ENCODE measurements at places on chromosomes 5 and 9.
A peak's percentile ranks its signal among the peaks of the same experiment; 100 is the strongest.

DNA sequence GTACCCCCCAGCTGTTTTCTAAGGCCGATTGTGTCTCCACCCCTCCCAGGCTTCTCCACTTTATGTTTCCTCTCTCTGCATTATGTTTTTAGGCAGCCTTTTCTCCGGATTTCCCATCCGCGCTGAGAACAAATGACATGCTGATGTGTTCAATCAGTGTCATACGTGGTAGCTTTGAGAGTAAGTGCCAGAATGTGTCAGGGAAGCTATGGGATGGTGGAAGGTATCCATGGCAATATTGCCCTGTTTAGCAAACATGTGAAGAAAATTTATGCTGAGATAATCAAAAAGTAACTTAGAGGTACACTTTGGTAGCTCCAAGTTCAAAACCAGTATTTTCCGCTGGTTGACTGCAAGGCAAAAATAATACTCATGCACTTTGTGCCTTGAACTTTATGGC, 36.6 kb upstream of the LECT2 start:
- no peak for DNase-seq

DNA sequence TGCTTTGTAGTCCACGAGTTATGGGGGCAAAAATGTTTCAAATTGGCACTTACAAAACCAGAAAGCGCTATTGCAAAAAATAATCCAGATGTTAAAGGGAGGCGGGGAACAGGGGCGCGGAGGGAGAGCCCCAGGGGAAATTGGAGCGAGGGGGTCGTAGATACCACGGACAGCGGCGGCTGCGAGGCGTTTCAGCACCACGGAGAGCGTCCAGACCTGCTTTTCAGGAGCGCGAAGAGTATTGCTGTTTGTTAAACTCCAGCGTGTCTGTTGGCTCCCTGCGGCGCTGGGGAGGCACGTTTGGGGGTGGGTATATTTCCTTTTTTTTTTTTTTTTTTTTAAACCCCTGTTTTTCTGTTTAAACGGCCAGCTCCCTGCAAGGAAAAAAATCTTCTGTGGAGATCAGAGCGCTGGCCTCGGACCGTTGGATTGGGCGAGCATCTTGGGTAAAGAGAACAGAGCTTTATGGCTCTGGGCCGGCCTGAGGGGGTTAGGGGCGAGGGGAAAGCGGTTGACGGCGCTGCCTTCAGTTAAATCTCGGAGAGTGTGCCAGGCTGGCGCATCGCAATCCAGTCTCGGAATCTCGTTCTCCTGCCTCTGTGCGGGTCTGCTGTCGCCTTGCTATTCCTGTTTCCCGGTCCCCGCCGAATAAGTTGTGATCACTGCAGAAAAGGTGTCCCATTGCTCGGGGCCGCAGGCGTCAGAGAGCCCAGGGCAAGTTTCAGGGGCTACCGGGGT, at the start of gene GLRA1:
Gene GLRA1, minus strand, starts transcription at position 288 of the 738 bp plus-strand sequence. CDS start 302 bp downstream, outside the sequence.
- peak; percentile 70 for DNase-seq

DNA sequence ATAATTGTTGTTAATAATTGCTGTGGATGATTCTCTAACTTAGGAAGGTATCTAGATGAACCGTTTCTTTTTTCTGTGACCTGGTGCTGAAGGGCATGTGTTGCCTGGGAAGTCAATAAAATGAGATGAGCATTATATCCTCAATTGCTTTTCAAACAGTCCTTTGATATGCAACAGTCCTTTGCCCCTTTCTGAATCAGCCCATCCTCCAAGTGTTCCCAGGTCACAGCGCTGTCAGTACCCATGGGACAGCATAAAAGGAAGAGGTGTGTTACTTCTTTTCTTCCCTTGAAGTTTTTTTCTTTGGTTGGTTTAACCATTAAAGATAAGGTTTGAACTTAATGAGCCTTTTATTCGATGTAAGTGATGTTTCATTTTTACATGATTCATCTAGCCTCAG, 651.8 kb downstream of the SEMA5A start:
- DNase-seq: no peak

DNA sequence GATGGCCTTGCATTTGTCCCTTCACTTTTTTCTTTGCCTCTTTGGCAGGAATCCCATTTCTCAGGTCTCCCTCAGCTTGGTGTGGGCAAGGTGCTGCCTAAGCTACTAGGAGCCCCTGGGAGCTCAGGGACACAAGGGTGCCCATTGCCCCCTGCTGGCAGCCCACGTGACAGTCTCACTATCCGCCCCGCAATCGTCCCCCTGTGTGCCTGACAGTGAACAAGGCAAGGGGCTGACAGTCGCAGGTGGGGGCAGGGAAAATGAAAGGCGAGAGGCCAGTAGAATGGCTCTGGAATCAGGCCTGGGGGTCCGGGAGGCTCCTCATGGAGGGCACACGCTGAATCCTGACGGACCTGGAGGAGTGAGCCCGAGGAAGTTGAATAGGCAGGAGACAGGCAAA, 2.0 kb upstream of the PCDH12 start:
- DNase-seq: peak; percentile 29

GRCh38 chr5:83474991-83475390, 3.4 kb downstream of the VCAN start:
- peak; percentile 8 for DNase-seq

GRCh38 chr5:139494832-139495231, 12.3 kb upstream of the STING1 start:
- DNase-seq: no peak

DNA sequence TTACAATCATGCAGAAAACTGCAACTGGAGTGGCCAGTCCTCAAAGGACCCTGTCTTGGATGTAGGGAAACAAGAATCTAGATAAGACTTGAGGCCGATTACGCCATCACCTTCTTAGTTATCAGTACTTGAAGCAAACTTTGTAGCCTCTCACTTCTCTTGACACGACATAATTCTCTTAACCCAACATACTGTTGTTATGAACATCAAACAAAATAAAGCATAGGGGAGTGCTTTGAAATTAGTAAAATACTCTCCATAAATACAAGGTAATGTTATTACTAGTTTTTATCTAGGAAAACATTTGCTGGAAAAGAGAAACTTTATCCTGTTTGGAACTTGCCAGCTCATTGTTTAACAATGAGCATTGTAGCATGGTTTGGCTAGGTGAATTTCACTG, 574.9 kb upstream of the DMAC1 start:
- DNase-seq: no peak

GRCh38 chr5:2203774-2204173, 321.0 kb upstream of the IRX4 start:
- DNase-seq: no peak

GRCh38 chr5:112697322-112697721, 40.4 kb upstream of the APC start:
- DNase-seq: no peak

DNA sequence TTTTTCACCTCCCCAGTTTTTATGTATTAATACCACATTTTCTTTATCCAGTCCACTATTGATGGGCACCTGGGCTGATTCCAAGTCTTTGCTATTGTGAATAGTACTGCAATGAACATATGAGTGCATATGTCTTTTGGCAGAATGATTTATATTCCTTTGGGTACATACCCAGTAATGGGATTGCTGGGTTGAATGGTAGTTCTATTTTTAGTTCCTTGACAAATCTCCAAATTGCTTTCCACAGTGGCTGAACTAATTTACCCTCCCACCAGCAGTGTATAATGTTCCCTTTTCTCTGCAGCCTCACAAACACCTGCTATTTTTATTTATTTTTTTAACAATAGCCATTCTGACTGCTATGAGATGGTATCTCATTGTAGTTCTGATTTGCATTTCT, 340.2 kb downstream of the ADAMTS6 start:
- peak; percentile 41 for DNase-seq

DNA sequence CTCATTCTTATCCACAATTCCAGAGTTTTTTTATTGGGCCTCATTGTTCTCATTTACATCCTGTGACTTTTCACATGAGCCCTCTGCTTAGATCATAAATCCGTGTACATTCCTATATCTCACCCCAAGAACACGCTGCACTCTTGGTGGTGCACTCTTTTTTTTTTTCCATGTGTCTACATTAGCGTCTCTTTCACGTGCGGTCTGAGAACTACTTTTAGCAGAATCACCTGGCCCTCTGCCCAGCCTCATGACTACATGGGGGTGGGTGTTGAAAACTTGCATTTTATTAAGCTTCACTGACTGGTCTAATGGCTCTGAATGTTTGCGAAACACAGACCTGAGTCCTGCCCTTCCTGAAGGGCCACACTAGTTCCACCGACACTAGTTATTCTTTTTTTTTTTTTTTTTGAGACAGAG, 18.6 kb downstream of the C9orf57 start:
- DNase-seq: no peak

- no peak for DNase-seq
These were observed 135.2 kb downstream of the AOPEP start for GRCh38 chr9:94861589-94862272.

DNA sequence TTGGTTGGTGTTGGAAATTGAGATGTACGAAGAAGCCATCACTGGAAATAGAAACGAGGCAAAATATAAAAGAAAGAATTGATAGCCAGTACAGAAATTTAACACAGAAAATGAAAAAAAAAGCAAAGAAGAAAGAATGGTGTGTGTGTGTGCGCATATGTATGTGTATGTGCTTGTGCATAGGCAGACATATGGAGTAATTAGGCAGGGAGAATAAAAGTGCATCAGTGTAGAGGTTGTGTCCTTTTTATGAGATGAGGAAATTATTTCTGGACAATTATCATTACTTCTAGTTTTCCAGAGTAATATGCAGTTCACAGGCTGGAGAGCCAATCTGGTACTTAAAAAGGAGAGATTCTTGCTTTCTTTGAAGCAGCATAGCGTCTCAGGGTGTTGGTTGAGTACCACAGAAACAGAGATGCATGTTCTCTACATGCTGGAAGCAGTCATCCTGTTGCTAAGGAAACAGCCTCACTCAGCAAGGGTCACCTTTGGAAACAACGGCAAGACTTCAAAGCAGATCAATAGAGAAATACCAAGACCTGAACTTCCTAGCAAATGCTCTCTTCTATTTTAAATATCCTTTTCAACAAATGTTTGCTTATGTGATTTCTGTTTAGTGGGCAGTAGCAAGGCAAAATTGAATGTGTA, 172.7 kb downstream of the TAF11L14 start:
- DNase-seq: no peak

GRCh38 chr5:142143878-142144277, 35.3 kb downstream of the NDFIP1 start:
- peak; percentile 28 for DNase-seq

GRCh38 chr5:143933451-143933850, 121.5 kb downstream of the HMHB1 start:
- no peak for DNase-seq

DNA sequence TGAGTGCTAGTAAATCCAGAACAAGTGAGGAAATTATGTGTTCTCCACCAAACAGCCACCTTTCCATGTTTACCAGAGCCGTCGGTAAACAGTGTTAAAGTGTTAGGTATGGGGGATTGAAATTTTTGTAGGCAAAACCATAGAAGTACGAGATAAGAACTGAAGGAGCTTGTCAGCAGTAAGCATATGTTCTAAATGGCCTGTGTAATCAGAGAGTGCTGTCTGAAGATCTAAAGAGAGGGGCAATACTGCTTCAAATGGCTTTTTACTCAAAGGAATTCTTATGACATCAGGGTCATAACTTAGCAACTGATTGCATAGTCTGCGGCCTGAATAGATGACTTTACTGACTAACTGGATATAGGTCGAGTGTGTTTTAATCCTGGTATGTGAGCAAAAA, 13.4 kb upstream of the TEX10 start:
- no peak for DNase-seq

DNA sequence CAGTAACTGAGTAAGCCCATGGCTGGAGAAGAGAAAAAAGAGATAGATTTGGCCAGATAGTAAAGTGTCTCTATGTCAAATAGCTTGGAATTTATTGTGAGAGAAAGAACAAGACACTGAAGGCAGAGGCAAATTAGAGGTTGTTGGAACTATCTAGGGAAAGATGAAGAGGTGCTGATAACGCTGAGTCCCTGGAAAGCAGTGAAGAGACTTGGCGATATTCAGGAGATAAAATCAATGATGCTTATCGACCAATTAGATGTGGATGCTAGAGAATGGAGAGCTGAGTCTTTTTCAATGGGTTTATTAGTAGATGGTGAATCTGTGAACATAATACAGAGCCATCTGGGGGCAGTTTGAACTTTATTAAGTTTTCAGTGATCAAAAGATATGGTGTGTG, 48.6 kb upstream of the GABRA1 start:
- no peak for DNase-seq

GRCh38 chr9:17734674-17735073, 155.8 kb downstream of the SH3GL2 start:
- DNase-seq: no peak

- peak; percentile 43 for DNase-seq
These were observed 749 bp downstream of the SOWAHA start for GRCh38 chr5:132813599-132814502.

- DNase-seq: peak; percentile 27
These were observed 67.3 kb upstream of the VCAN start for GRCh38 chr5:83404182-83404716.

- peak; percentile 41 for DNase-seq
These were observed 98.1 kb downstream of the DOCK8 start for GRCh38 chr9:312596-313320.

GRCh38 chr5:40165789-40166728, 513.7 kb upstream of the PTGER4 start:
- no peak for DNase-seq

DNA sequence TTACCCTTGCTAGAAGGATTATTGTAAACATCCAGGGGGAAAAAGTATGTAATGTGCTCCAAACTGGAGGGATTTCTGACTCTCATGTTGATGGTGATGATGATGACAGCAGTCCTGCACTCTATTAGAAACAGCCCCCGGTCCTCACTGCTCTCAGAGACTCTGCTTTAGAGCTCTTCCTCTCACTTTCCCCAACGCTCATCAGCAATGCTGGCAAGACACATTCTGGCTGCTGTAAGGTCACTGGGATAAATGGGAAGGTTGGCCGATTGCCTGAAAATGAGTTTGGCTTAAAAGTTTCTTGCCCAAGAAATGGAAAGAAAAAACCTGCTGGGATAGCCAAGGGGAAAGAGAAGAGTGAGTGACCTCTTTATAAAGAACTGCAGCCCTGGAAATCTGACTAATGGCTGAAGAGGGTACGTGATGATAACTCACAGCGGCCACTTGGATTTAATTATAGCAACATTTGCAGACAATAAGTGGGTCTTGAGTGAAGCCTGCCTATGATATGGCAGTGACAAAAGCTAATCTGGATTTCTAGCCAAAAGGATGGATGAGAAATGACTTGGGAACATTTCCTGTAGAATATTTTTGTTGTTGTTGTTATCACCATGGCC, 235.8 kb downstream of the TMEM38B start:
- DNase-seq: no peak

DNA sequence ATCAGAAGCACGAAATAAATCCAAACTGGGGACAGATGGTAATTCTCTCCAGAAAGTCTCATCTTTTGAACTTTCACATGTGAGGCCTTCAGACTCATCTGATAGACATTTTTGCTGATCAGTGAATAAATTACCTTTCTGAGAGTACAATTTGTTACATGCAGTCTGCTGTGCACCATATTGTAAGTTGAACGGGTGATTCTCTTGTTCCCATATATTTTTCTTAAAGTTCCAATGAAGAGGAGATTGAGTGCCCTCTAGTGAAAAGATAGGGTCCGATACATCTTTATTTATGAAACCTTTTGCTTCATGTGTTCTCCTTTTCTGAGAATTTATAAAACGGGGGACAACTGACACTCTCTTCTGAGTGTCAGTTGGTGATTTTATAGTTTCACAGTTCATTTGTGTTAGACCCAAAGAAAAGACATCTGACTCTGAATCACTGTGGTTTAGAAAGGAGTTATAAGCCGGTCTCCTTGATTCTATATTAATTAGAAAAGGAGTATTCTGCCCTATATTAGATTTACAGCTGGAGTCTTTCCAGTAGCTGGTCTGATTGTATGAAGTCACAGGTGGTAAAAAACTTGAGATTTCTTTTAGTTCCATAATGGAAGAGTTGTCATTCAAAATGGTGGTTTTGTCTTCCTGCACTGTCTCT, 30.4 kb downstream of the GNG10 start:
- peak; percentile 56 for DNase-seq
